ENCODE measurements at places on chromosomes 2 and 18.

DNA sequence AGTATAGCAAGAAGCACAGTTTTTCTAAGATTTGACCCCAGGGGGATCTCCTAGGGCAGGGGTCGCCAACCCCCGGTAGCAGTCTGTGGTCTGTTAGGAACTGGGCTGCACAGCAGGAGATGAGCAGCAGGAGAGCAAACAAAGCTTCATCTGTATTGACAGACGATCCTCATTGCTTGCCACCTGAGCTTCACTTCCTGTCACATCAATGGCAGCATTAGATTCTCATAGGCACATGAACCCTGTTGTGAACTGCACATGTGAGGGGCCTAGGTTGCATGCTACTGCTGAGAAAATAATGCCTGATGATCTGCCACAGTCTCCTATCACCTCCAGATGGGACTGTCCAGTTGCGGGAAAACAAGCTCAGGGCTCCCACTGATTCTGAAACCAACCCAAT lies 136.2 kb downstream of the RGPD3 start:
- H3K27me3 ChIP-seq, result no peaks in the 10 kb centered on the region
- H3K36me3 ChIP-seq, result no peaks in the 10 kb centered on the region
- no peak for DNase-seq
- no peaks in the 10 kb centered on the region for H3K4me1 ChIP-seq
- no peak overlapping the region for H3K4me3 ChIP-seq

DNA sequence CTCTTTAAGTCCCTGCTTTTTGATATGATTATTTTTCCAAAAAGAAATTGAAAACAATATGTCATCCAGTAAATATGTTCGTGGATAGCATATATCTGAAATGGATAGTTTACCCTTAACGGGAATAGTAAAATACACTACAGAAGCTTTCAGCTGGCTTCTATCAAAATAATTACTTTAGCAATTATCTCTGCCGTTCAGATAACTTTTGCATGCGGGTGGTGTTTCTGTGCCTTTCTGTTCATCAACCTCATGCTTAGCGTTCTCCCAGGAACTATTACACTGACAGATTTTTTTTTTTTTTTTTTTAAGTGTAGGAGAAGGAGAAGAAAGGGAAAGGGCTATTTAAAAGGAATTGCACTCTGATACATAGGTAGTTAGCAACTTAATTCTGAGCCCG lies 53.6 kb downstream of the TSHZ1 start:
- H3K4me1 ChIP-seq, result peaks cover 57% of the 10 kb centered on the region
- DNase-seq, result no peak
- H3K27ac ChIP-seq, result peak overlapping the region; percentile 65
- H3K27me3 ChIP-seq, result no peaks in the 10 kb centered on the region
- H3K36me3 ChIP-seq, result peaks cover 1% of the 10 kb centered on the region
- H3K4me3 ChIP-seq, result no peak overlapping the region

DNA sequence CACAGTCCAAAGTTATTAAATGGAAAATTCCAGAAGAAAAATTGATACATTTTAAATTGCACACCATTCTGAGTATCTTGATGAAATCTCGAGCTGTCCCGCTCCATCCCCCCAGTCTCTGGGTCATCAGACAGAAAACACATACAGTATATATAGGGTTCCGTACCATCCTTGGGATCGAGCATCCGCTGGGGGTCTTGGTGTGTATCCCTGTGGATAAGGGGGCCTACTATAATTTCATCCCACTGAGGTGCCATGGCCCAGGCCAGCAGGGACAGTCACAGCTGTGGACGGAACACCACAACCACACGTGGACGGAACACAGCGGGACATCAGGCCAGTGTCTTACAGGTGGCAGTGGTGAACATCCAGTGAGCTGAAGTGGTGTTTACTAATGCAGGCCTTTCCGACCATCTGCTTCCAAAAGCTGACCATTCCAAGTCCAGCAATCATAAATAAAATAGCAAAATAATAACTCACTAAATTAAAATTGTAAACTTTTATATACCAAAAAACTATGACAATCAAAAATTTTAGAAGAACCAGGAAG lies 14.0 kb downstream of the TWIST2 start:
- peaks cover 9% of the 10 kb centered on the region for H3K4me1 ChIP-seq
- H3K27me3 ChIP-seq, result peaks cover 29% of the 10 kb centered on the region
- H3K27ac ChIP-seq, result no peak overlapping the region
- no peaks in the 10 kb centered on the region for H3K36me3 ChIP-seq
- no peak overlapping the region for H3K4me3 ChIP-seq
- DNase-seq, result no peak

- H3K27me3 ChIP-seq, result no peaks in the 10 kb centered on the region
- peaks cover 4% of the 10 kb centered on the region for H3K36me3 ChIP-seq
- no peak overlapping the region for H3K4me3 ChIP-seq
These were observed 23.5 kb downstream of the MRPL44 start for GRCh38 chr2:223980803-223981202.

DNA sequence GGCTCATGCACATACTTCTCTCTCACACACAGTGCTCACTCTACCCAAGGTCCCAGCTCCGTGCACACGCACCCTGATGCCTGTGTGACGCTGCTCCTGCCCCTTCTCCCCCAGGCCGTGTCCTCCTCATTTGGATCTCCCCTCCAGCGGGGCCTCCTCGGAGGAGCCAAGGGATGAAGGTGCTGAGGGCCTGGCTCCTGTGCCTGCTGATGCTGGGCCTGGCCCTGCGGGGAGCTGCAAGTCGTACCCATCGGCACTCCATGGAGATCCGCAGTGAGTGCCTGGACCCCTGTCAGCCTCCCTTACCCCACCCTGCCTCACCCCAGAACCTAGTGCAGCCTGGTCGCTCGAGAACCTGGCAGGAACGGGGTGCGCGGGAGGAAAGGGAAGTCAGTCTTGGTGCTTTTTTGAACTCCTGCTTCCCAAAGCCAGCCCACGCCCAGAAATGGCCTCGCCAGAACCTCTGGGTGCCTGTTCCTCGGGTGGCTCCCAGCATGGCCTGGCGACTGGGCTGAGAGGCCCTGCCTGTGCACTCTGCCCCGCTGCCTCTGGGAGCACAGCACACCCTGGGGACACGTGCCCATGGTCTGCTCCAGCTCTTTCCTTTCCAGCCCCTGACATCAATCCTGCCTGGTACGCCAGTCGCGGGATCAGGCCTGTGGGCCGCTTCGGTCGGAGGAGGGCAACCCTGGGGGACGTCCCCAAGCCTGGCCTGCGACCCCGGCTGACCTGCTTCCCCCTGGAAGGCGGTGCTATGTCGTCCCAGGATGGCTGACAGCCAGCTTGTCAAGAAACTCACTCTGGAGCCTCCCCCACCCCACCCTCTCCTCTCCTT lies at the start of gene PRLH:
PRLH (plus strand) TSS at position 174 of the 835 bp plus-strand sequence; CDS start at position 174, 0 bp downstream.
- H3K4me1 ChIP-seq, result no peaks in the 10 kb centered on the region
- DNase-seq, result no peak
- peaks cover 5% of the 10 kb centered on the region for H3K27me3 ChIP-seq

GRCh38 chr2:10532638-10533101 lies 84.5 kb upstream of the ODC1 start:
- DNase-seq, result no peak
- no peak overlapping the region for H3K27ac ChIP-seq
- H3K4me1 ChIP-seq, result peaks cover 11% of the 10 kb centered on the region
- peaks cover 6% of the 10 kb centered on the region for H3K27me3 ChIP-seq
- H3K4me3 ChIP-seq, result no peak overlapping the region

GRCh38 chr2:240143801-240144648 lies 3.6 kb upstream of the OTOS start:
- H3K36me3 ChIP-seq, result no peaks in the 10 kb centered on the region
- no peaks in the 10 kb centered on the region for H3K27me3 ChIP-seq
- H3K4me1 ChIP-seq, result no peaks in the 10 kb centered on the region
- no peak overlapping the region for H3K4me3 ChIP-seq

DNA sequence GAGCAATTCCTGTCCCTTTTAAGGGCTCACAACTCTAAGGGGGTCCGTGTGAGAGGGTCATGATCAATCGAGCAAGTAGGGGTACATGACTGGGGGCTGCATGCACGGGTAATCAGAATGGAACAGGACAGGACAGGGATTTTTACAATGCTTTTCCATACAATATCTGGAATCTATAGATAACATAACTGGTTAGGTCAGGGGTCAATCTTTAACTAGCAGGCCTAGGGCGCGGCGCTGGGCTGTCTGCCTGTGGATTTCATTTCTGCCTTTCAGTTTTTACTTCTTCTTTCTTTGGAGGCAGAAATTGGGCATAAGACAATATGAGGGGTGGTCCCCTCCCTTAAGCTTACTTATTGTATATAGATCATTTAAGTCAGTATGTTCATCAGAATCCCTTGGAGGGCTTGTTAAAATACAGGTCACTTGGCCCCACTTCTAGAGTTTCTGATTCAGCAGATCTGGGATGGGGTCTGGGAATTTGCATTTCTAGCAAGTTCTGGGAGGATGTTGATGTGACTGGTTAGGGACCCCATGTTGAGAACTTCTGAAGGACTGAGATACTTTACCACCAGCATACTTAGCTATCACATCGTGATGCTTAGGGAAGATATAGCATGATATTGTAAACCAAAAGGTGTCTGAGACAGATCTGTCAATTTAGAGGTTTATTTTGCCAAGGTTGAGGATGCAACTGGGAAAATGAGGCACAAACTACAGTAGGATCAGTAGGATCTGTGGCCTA lies 2.8 kb upstream of the INPP4A start:
- peaks cover 41% of the 10 kb centered on the region for H3K4me1 ChIP-seq
- H3K36me3 ChIP-seq, result peaks cover 8% of the 10 kb centered on the region
- H3K27me3 ChIP-seq, result no peaks in the 10 kb centered on the region
- H3K4me3 ChIP-seq, result no peak overlapping the region
- H3K27ac ChIP-seq, result peak overlapping the region; percentile 1

DNA sequence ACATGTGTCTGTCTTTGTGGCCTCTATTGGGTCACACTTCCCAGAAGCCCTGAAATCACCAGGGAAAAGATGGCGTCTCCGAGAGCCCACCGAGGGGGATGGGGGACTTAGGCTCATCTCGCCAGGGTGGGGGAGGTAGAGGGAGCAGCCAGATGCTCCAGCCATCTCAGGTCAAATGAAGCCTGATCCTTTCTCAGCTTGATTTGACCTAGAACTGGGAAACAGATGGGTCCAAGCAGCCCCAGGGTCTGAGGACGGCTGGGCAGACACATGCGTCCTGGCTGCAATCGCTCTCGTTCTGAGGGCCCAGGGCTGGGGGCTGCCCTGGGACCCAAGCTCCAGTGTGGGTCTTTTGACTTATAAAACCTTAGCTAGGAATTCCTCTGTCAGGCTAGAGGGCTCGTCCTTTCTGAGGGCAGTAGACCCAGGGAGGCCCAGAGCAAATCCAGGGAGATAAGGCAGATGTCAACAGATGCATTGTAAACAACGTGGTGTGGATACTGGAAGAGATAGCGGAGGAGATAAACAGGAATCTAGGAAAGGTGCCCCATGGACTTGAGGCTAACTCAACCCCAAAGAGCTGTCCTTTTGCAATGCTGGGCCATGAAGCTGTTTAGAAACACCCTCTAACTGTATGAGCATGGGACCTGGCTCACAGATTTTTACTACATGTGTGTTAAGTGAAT lies 127.7 kb downstream of the MYCN start:
- DNase-seq, result no peak
- no peak overlapping the region for H3K4me3 ChIP-seq
- H3K4me1 ChIP-seq, result no peaks in the 10 kb centered on the region
- H3K27me3 ChIP-seq, result no peaks in the 10 kb centered on the region

GRCh38 chr18:36993068-36993467 lies 164.1 kb downstream of the KIAA1328 start:
- peaks cover 5% of the 10 kb centered on the region for H3K4me1 ChIP-seq
- no peak for DNase-seq
- no peak overlapping the region for H3K4me3 ChIP-seq
- H3K36me3 ChIP-seq, result peaks cover 5% of the 10 kb centered on the region

DNA sequence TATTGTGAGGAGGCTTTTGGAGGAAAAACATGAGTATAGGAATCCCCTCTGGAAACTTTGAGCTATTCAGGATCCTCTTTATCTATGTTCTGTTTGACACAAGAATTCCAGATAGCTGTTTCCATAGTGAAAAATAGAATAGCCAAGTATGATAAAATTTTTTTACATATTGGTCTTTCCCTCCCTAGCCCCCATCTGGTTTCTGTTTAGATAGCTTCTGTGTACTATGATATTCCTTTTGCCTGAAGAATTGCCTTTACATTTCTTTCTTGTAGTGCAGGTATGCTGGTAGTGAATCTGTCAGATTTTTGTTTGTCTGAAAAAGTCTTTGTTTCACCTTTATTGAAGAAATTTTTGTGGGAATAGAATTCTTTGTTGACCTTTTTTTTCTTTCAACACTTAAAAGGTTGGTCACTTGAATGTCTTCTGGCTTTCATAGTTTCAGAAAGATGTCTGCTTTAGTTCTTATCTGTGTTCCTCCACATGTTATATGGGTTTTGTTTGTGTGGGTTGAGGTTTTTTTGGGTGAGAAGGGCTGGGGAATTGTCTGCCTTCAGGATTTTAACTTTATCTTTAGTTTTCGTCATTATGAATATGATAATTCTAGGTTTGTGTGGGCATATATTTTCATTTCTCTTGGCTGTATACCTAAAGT lies 29.9 kb upstream of the FBLN7 start:
- H3K4me3 ChIP-seq, result no peak overlapping the region
- no peak for DNase-seq
- H3K27ac ChIP-seq, result no peak overlapping the region

DNA sequence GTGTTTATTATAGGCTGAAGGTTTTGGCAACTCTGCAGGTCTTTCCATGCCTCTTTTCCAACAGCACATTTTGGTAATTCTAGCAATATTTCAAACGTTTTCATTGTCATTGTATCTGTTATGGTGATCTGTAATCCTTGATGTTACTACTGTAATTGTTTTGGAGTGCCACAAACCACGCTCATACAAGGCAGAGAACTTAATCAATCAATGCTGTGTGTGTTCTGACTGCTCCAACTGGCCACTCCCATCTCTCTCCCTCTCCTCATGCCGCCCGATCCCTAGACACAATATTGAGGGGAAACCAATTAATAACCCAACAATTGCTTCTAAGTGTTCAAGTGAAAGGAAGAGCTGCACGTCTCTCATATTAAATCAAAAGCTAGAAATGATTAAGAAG lies 32.9 kb downstream of the HDLBP start:
- peaks cover 2% of the 10 kb centered on the region for H3K36me3 ChIP-seq
- H3K4me3 ChIP-seq, result no peak overlapping the region
- no peak for DNase-seq
- peaks cover 19% of the 10 kb centered on the region for H3K4me1 ChIP-seq
- H3K27ac ChIP-seq, result no peak overlapping the region

DNA sequence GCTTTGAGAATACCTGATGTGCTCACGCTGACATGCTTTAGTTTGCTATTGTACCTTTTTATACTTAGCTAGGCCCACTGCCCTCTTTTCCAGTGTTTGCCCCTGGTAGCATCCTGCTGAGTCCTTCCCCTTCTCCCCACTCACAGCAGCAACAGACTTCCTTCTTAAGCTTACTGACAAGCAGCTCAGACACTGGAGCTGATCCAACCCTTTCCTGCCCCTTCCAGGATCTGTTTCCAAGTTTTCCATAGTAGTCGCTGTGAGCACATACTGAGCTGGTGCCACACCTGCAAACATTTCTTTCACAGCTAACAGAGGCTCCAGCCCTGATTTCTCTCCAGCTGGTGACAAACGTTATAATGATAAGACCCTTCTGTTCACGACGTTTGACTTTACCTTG lies 991.4 kb upstream of the CELF4 start:
- H3K27me3 ChIP-seq, result peaks cover 7% of the 10 kb centered on the region
- DNase-seq, result no peak
- H3K4me1 ChIP-seq, result no peaks in the 10 kb centered on the region

- H3K36me3 ChIP-seq, result peaks cover 6% of the 10 kb centered on the region
- H3K4me1 ChIP-seq, result peaks cover 52% of the 10 kb centered on the region
- H3K4me3 ChIP-seq, result peak overlapping the region; percentile 83
- DNase-seq, result peak; percentile 73
- H3K27ac ChIP-seq, result peak overlapping the region; percentile 94
These were observed 1.7 kb downstream of the INPP5D start for GRCh38 chr2:233061591-233062450.

GRCh38 chr2:173958198-173958846 lies 6.9 kb downstream of the SP3 start:
- H3K4me3 ChIP-seq, result peak overlapping the region; percentile 78
- DNase-seq, result no peak
- H3K27me3 ChIP-seq, result no peaks in the 10 kb centered on the region
- H3K36me3 ChIP-seq, result peaks cover 16% of the 10 kb centered on the region
- peak overlapping the region; percentile 98 for H3K27ac ChIP-seq

Measured in activated T-cell treated with anti-CD3 and anti-CD28 coated beads, Interleukin-2, amount 50 U/mL, for 72 hours (primary cell).